ENCODE measurements at places on chromosomes 7 and 10.

DNA sequence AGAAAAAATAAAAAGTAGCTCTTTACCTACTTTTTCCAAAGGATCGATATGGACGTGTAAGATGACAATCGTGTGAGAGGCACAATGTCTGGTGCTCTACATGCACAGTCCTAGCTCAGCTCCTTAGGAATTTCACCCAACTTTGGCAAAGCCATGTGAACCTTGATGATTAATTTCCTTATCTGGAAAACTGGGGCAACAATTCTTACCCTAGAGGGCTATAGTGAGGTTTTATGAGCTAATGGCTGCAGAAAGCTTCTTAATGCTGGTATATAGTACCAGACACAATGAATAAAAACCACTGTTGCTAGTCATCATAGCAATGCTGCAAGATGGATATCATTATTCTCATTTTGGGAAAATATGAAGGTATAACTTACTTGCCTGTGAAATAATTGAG, 202.7 kb downstream of the PARD3 start:
- DNase-seq: no peak

DNA sequence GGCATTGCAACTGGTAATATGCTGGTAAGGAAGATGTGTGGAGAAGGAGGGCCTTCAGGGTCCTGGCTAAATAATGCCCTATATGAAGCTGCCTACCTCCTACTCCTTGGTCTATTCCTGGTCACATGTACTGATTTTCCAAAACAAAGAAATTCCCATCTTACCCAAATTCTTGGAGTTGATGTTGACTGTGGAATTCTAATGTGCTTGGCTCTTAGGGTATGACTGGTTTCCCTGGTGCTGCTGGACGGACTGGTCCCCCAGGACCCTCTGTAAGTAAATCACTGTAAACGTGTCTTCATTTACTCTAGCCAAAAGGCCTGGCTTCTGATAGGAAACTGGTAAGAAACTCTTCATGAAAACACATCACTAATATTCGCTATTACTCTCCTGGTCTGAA, 27.0 kb downstream of the COL1A2 start:
- DNase-seq: no peak

- no peak for DNase-seq
Observed at GRCh38 chr7:122305475-122306319, 1.1 kb upstream of the FEZF1 start.

DNA sequence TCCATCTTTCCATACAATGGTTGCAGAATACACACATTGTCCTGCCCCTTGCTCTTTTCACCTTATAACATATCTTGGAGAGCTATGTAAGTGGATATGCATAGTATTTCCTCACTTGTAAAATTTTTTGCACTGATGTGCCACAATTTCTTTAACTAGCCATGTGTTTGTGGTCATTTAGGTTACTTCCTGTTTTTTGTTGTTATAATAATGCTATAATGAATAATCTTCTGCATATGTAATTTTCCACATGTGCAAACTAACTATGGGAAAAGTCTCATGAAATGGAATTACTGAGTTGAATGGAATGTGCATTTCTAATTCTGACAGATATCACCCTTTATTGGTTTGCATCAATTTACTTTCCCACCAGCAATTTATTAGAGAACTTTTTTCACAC, 2.8 kb downstream of the TAS2R41 start:
- DNase-seq: no peak

DNA sequence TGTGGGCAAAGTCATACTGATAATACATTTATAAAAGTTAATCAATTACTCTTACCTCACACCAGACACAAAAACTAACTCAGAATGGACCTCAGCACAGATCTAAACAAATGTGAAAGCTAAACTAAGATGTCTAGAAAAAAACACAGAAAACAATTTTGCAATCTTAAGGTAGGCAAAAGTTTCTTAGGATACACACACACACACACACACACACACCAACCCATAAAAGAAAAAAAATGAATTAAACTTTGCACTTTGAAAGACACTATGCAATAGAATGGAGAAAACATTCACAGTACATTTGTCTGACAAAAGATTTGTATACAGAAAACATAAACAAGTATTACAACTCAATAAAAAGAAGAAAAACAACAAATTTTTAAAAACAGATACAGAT, 70.8 kb upstream of the ZNRF2 start:
- no peak for DNase-seq

DNA sequence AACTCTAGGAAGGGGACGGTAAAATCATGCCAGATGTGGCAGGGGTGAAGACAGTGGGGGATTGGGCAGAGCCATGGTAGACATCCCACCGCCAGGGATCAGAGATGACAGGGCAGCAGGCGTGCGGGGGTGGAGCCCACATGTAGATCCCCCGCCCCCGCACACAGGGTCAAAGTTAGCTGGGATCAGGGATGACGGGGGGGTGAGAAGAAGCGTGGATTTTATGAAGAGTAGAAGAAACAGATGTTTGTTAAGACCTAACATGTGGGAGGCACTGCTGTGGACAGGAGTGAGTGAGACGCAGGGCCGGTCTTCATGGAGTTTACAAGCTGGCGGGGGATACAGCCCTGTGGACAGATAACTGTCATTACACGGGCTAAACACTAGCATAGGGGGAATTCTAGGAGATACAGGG, 154.0 kb upstream of the KLF14 start:
- no peak for DNase-seq

- no peak for DNase-seq
Observed at GRCh38 chr7:146150153-146150552, 33.6 kb downstream of the CNTNAP2 start.

- no peak for DNase-seq
Observed at GRCh38 chr10:49613165-49613881, 514 bp upstream of the CHAT start.

GRCh38 chr7:120307991-120308545, 35.1 kb downstream of the KCND2 start:
- DNase-seq: no peak

GRCh38 chr7:24889611-24890010, 90.4 kb downstream of the OSBPL3 start:
- DNase-seq: no peak

DNA sequence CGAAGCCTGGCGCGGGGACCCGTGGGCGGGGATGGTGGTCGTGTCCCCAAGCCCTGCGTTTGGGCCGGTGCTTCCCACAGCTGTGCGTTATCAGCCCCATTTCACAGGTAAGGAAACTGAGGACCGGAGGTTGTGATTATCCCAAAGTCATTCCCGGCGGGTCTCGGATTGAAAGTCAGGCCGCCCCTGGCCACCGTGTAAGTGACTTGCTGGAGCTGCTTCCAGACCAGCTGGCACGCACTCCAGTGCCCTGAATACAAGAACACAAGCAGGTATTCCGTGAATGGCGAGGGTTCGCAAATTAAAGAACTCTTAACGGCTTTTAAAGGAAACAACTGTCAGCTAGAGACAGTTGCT, 675 bp upstream of the ATE1 start:
- no peak for DNase-seq

GRCh38 chr7:39530971-39531370, 35.2 kb upstream of the YAE1 start:
- no peak for DNase-seq

- DNase-seq: no peak
Observed at GRCh38 chr10:32790483-32790882, 167.5 kb downstream of the ITGB1 start.

DNA sequence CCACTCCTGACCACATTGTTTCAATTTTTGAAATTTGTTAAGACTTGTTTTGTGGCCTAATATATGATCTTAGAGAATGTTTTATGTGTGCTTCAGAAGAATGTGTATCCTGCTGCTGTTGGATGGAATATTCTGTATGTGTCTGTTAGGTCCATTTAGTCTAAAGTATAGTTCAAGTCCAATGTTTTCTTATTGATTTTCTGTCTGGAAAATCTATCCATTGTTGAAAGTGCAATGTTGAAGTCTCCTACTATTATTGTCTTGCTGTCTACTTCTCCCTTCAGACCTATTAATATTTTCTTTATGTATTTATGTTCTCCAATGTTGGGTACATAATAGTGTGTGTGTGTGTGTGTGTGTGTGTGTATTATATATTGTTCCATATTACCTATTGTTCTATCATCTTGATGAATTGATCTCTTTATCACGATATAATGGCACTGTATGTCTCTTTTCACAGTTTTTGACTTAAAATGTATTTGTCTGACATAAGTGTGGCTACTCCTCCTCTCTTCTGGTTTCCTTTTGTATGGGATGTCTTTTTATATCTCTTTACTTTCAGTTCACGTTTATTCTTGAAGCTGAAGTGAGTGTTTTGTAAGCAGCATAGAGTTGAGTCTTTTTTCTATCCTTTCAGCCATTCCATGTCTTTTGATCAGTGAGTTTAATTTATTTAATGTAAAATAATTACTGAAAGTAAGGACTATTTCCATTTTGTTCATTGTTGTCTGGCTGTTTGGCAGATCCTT, 61.3 kb downstream of the AKR1D1 start:
- DNase-seq: no peak

- DNase-seq: no peak
Observed at GRCh38 chr7:108103558-108104298, 26.4 kb downstream of the LAMB4 start.

DNA sequence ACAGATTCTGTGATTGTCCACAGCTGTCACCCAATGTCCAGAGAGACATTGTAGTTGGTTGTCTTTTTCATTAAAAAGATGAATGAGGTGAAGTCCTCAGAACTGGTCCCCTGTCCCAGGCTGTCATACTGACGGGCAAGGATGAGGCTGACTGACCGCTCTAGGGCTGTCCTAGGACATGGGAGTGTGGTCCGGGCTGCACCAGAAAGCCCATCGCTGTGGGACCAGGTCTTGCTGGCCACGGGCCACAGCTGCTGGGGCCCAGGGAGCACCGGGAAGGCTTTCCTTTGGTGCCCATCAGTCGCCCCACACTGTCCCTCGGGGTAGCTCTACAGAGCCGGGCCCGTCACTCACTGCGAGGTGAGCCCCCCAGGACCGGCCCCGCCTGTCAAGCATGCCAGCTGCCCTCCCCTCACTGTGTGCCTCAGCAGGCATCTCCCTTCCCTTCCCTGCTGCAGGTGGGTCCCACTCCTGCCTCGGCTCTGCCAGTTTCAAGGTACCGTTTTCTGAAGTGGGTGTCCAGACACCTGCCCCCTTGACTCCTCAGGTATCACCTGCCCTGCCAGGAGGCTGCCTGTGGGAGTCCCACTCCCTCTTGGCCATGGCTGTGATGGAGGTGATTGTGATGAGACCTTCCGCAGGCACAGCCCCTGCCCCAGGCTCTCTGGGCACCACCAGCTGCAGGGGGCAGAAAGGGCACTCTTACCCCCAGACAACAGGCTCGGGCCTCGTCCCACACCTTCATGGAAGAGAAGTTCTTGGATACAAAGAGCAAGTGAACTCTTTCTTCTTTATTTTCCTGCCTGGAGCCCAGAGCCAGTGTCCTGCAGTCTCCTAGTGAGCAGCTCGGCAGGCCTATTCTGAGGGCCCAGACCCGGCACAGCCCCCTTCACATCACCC, 21.7 kb downstream of the LRRC27 start:
- no peak for DNase-seq

DNA sequence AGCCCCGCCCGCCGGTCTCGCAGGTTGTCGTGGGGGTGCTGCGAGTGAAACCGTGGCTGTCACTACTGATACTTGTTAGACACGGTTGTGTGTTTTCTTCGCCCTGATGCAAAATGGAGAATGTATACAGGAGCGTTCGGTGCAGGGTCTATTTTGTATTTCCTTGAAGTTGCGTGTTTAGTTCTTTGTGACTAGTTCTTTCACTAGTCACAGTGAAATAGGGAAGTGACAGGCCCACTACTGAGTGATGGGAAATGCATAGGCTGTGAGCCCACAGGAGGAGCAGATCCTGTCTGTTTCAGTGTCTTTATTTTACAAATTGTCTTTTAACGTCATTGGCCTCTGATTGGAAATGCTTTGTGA, 675 bp downstream of the ABRAXAS2 start:
- peak; percentile 21 for DNase-seq
